ENCODE measurements at places on chromosomes 6 and 20.
A peak's percentile ranks its signal among the peaks of the same experiment; 100 is the strongest.

DNA sequence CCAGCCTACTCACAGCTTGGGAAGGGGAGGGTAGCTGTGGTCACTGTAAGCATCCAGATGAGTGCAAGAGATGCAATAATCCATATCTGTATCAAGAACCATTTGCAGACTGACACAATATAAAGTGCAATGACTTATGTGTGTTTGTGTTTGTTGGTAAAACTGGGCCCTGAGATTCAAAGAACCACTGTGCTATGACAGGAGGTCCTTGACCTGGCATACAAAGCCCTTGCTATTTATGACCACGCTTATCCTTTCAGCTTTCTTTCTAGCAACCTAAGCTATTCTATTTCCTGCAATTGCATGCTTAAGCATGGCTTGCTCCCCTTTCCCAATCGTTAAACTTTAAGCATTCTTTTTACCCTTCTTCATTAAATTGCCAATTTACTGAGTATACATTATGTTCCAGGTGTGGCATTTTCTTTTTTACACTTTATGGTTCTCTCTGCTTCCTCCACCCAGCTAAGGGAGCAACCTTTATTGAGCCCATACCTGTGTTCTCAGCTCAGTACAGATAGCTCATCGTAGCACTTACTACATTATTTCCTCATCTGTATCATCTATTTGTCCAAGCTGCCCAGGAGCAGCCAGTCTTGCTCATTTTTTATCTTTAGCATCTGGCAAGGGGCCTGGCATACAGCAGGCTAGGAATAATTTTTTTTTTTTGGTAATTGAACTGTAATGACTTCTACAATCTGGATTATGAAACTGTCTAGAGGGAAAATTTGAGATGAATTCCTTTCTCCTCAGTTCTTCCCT lies 3.5 kb downstream of the MCUR1 start:
- no peak for DNase-seq

- peak; percentile 25 for DNase-seq
Observed at GRCh38 chr6:158655569-158656450, 6.0 kb downstream of the SYTL3 start.

- DNase-seq, result peak; percentile 10
Observed at GRCh38 chr20:53216856-53217576, 244.9 kb downstream of the TSHZ2 start.

- DNase-seq, result peak; percentile 89
Observed at GRCh38 chr6:72580281-72580940, 41.5 kb upstream of the KCNQ5 start.

DNA sequence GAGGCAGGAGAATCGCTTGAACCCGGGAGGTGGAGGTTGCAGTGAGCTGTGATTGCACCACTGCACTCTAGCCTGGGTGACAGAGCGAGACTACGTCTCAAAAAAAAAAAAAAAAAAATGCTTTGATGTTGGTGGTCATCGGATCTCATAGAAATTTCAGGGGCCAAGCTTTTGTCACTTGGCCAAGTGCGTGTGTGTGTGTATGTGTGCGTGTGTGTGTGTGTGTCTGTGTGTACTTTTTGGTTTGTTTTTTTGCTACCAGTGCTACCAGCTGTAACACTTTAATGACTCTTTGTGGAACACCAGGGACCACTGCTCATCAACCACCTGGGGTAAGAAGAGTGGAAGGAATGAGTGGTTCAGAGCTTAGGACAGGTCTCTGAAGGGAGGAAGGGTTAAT lies 49.7 kb downstream of the TRAF3IP2 start:
- no peak for DNase-seq

DNA sequence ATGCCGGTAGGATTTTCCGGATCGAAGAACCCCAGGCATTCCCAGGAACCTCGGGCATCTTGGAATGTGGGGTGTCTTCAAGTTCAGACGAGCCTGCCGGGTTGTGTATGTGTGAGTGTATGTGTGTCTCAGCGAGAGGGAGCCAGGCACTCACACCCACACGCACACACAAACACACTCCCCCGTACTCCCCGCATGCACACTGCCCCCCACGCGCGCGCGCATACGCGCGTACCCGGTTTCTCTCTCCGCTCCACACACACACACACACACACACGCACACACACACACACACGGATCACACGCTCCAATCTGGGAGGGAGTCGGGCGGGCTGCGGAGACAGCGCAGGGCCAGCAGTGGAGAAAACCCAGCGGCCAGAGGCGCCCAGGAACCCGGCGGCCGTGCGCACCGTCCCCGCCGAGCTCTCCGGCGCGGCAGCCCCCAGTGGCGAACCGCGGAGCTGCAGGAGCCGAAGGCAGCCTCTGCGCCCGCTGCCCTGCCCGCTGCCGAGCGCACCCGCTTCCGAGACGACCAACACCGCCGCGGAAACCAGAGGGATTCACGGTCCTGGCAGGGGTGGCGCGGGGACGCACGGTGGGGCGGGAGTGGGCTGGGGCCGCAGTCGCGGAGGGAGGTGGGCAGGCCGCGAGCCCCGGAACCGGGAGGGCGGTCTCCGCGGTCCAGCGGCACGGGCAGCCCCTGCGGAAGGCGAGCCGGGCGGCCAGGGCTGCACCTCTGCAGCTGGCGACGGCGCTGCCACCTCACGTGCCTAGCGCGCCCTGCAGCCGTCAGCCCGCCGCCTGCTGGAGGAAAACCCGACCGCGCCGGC lies at the start of gene LRFN2:
Gene LRFN2, minus strand, starts transcription at position 125 of the 830 bp plus-strand sequence.
- peak; percentile 76 for DNase-seq

DNA sequence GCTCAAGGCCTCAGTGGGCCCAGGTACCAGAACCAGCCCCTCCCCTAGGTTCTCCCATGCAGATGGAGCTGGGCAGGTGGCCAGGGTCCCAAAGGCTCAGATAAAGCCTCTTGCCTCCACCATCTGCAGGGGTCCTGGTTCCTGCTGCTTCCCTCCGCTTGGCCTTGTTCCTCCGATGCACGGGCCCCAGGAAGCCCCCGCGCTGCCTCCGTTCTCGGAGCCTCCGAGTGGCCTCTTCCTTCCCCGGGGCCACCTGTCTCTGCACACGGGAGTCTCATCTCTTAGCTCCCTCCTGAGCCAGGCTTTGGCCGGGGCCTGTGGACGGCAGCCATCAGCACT lies 1.9 kb upstream of the PTK6 start:
- no peak for DNase-seq

GRCh38 chr20:35344354-35344837 lies 52.2 kb upstream of the FAM83C start:
- peak; percentile 97 for DNase-seq

DNA sequence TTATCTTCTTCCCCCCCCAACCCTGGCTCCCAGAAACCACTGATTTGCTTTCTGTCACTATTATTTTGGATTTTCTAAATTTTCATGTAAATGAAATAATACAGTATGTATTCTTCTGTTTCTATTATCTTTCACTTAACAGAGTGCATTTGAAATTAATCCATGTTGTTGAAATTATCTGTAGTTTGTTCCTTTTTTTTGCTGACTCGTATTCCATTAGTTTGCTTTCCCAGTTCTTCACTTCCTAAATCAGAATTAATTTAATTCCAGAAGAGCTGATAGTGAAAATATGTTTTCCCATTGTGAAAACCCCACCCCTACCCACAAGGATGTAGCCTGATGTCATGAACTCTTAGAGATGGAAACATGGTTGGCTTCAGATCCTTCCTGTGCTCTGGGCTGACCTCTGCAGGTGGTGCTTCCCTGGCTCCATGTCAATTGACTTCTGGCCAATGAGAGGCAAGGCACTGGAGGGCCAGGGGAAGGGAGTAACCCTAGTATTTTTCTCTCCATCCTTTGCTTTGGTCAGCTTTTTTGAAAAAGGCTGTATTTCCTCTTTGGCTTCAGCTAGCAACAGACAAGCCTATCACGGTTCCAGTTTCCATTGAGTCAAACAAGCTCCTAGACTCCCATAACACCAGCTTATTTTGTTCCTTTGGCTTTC lies 244.4 kb upstream of the HSF2 start:
- no peak for DNase-seq

- no peak for DNase-seq
Observed at GRCh38 chr20:43444107-43444506, 13.6 kb upstream of the SRSF6 start.

DNA sequence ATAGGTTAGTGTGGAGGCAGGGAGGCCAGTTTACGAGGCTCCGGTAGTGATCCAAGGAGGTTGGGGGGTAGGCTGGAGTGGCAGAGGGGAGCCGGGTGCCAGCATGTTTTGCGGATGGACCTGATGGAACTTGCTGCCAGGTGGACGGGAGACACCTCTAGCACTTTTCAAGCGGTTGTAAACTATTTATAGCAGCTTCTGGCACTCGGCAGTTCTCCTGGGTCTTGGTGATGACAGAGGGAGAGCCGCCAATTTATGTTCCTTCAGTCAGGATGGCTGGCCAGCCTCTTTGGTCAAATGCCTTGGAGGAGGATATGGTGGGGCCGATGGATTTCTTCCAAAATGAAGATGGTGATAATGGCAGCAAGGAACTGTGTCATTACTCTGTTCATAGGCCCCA lies 28.8 kb downstream of the TFAP2C start:
- no peak for DNase-seq

- no peak for DNase-seq
Observed at GRCh38 chr20:21513181-21513663, 642 bp downstream of the NKX2-2 start.

DNA sequence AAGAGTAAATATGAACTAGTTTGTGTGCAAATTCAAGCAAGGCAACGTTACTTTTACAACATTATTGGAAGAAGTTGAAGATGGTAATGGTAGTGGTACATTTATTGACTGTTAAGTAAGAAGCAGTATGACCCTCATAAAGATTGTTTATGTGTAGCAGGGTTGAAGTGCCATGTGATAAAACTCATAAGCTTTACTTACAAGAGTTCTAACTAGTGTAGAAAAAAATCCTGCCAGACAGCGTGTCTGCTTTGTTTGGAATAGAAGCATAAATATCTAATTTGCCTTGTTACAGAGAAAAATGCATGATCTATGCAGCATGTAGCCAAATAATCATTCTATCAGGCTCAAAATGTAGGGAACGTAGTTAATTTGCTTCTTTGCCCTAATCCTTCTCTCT lies 450.8 kb upstream of the SOX4 start:
- DNase-seq, result no peak

- peak; percentile 77 for DNase-seq
Observed at GRCh38 chr6:36364669-36365479, 22.6 kb downstream of the ETV7 start.

GRCh38 chr6:135851442-135852271 lies at the start of gene PDE7B:
Gene PDE7B, plus strand, starts transcription at chr6:135851701.
- peak; percentile 99 for DNase-seq

- peak; percentile 46 for DNase-seq
Observed at GRCh38 chr6:161048641-161049040, 57.1 kb downstream of the MAP3K4 start.

DNA sequence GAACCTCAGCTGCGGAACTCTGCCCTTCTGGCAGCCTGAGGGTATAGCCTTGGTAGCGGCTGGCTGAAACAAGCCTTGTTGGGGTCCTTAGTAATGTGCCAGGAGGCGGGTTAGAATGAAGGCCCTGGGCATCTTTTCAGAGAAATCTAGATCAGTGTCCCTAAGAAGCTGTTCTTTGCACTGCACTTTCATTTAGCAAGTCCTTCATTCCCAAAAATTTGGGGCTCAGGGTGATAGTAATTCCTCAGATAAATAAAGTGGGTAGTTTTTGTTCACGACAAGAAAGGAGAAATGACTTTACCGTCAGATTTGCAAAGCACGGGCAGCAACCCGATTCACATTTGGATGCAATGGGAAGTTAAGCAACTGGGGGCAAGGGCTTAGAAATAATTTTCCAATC lies 3.2 kb downstream of the INSM1 start:
- DNase-seq, result no peak

DNA sequence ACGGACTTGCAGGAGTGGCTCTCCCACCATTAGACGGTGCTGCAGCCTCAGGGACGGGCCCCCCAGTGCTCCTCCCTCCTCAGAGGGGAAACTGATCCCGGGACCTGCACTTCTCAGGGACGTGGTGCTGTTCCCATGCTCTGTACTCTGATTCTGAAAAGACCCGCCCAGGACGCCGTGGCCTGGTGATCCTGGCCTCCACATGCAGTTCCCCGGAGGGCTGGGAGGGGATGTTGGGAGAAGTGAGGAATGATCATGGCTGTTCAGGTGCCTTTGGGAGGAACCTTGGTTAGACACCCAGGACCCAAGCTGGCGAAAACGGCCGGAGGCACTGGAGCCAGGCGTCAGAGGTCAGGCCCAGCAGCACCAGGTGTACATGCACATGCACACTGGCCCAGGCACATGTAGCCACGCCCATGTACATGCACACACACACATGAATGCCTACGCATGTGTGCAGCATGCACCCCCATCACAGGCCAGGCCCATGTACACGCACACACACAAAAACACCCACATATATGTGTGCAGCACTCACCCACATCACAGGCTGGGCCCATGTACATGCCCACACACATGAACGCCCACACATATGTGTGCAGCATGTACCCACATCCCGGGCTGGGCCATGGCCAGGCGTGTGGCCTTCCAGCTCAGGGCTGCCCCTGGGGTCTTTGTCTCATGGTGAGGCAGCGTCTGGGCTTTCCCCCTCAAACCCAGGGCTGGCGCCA lies 52.6 kb upstream of the DACT2 start:
- no peak for DNase-seq

- DNase-seq, result peak; percentile 80
Observed at GRCh38 chr6:169622618-169623017, 79.2 kb downstream of the WDR27 start.

GRCh38 chr6:125989631-125990030 lies 3.3 kb downstream of the TRMT11 start:
- no peak for DNase-seq

GRCh38 chr20:2285613-2286012 lies 10.2 kb upstream of the TGM3 start:
- no peak for DNase-seq

DNA sequence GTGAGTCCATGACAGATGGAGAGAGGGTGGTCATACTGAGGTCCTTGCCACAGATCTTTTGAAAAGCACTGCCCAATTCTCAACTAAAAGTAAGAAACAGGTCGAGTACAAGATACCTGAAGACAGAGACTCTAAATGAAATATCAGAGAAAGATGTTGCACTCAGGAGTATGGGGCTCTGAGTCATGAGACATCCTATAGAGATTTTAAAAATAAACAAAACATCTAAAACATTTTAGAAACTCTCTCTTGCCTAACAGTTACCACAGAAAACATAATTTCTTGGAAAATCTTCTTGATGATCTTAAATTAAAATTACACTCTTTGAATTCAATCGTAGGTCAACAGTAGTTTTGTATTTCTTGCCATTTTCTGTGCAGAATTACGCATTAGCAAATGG lies 348.9 kb upstream of the MARCKS start:
- DNase-seq, result peak; percentile 27

Measured in iris pigment epithelial cell (primary cell).